Liver (tissue), 10 donors: ENCODE measurements at places on chromosomes 7 and 10. TPM values are rescaled to one million over a fixed set of nuclear protein-coding genes. Genes with fewer than 3 reads are reported as not detected.

The NFKB2 gene
- 7.1 TPM for total RNA-seq

The FGL2 gene
- 19.1 TPM for total RNA-seq

The HOXA9 gene
- not detected for total RNA-seq

DNA sequence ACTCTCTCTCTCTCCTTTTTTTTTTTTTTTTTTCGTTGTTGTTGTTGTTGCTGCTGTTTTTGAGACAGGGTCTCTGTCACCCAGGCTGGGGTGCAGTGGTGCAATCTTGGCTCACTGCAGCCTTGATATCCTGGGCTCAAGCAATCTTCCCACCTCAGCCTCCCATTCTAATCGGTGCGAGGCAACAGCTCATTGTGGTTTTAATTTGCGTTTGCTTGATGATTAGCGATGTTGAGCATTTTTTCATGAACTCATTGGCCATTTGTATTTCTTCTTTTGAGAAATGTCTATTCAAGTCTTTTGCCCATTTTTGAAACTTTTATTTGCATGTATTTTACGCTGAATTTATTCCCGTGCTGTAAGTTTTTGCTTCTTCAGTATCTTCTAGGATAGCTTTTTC, 13.3 kb upstream of the ZC3HAV1L start:
- DNase-seq, result no peak

DNA sequence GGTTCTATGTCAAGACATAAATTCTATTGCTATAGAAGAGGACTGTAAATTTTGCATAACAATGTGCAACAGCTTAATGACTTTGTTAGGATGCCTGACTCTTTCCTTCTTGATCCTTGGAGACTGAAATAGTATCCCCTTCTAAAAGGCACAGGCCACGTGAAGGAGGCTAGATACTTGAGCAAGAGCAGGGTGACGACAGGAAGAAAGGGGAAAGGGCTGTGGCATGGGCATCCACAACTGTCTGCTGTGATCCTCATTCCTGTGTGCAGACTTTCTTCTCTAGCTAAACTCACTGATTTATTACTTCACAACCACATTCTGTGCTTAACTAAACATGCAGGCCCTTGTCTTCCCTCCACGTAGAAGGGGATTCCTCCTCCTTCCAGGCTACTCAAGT, 1111.8 kb upstream of the C7orf33 start:
- DNase-seq, result no peak

DNA sequence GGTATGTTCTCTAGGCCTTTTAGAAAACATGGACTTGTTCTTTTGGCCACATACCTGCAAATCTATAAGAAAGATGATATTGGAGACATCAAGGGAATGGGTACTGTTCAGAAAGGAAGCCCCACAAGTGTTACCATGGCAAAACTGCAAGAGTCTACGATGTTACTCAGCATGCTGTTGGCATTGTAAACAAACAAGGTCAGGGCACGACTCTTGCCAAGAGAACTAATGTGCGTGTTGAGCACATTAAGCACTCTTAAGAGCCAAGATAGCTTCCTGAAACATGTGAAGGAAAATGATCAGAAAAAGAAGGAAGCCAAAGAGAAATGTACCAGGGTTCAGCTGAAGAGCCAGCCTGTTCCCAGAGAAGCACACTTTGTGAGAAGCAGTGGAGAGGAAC, 37.1 kb downstream of the SDK1 start:
- DNase-seq, result no peak

- DNase-seq, result no peak
These were observed 9.6 kb downstream of the ZKSCAN5 start for GRCh38 chr7:99514050-99514449.

GRCh38 chr10:23379686-23380085, 35.1 kb upstream of the C10orf67 start:
- DNase-seq, result no peak

DNA sequence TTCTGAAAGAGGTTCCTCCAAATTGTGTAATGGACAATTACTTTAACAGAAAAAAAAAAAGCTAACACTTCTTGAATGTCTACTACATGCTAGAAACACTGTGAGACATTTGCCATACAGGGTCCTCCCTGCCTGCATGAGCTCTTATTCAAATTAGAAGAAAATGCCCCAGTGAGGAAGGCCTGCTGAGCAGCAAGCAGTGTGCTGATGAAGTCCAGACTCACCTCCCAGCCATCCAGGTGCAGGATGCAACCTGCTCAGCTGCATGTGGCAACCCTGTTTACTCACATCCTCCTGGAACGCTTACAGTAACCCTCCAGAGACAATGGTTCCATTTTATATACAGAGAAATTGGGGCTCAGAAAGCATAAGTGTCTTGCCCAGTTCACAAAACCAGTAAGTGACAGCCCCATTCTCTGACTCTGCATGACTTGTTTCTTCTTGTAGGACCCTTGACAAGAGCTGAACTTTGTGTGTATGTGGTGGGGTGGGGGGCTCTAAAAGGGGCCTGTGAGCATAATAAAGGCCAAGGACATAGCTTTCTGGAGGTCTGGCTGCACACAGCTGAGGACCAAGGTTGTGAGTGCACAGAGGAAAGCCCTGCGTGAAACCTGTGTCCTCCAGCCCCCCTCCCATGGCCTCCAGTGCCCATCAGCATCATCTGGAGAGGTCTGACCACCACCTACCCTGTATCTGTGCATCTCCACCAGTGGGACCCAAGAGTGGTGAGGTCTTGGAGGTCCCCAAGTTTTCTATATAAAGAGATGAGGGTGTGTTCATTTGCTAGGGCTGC, 387.8 kb downstream of the GRID1 start:
- no peak for DNase-seq

- DNase-seq, result no peak
These were observed 2.6 kb upstream of the CYP26A1 start for GRCh38 chr10:93071177-93071472.

GRCh38 chr10:70730955-70731354, 54.2 kb downstream of the TBATA start:
- no peak for DNase-seq

DNA sequence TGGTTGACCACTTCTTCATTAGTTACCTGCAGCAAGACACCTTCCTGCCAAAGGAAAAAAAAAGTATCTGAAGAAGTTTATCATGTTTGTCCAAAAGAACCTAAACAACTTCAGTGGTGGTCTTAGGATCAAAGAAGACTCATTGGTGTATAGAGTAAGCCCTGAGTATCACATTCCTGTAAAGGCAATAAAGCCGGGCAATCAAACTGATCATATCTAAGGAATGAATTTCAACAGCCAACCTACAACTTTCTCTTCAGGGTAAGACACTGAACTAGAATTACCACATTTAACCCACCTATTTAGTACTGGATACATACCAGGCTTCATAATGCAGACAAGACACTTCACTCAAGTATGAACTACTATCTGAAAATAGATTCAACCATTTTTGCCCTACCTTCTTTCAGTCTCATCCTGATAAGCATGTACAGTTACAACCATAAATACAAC, 10.1 kb downstream of the HNRNPA2B1 start:
- DNase-seq, result no peak

DNA sequence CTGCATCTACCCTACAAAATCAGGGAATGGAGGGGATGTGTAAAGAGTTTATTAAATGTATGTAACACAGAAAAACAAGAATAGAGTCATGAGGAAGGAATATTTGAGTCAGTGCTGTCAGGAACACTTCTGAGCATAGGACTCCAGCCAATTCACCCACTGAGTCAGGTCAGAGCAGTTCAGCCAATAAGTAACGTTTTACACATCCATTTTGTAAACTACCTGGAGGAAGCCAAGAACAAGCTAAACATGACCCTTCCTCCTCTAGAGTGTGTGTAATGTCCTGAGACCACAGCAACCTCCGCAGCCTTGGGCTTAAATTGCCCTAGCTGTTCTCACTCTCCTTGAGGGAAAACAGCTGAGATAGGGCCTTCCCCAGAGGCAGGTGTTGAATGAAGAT, 691.5 kb upstream of the LRRN3 start:
- no peak for DNase-seq

DNA sequence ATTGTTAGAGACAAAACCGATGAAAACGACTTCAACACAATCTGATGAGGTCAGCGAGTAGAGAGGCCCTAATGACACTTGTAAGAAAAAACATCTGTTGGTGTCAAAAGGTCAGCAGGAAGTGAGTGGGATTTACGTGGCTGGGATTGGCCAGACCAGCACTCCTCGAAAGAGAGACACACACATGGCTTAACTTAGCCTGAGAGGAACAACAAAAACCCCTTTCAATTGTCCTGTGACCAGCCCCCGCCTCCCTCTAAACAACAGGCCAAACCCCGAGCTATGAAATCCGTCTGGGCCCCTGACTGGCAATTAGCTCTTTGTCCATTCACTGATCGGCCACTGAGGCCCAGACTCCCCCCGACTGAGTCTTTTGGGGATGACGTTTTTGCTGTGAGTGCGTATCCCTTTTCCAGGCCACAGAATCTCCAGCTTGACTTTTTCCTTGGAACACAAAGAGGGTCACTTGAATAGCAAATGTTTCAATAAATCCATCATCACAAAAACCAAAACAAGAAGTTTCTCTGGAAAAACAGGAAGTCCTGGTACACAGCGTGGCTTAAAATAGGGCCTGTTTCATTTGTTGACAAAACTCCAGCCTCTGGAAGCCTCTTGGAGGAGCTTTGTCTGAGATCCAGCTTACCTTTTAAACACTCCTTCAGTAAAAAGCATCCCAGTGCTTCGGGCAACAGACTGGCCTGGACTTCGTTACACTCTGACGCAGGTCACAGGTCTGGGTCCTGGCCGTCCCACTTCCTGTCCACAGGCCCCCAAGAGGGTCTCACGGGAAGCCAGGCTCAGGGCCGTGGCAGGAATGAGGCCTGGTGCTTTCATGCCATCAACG, 103.0 kb downstream of the CTBP2 start:
- DNase-seq, result no peak

DNA sequence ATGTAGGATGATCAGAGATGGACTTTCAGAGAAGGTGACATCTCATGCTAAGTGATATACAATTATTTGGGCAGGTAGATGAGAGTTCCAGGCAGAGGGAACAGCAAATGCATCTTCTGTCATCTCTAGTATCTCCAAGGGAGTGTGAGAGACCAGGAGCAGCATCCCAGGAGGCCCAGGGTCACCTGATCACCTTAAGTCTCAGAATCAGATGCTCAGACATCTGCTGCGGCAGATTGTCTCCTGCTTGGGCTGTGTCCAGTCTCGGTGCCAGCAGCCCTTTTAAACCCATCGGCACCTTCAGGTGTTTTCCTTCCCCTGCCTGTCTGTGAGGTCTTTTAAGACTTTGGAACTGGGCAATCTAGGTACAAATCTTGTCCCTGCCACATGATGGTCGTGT, 690.6 kb downstream of the LRMDA start:
- no peak for DNase-seq

DNA sequence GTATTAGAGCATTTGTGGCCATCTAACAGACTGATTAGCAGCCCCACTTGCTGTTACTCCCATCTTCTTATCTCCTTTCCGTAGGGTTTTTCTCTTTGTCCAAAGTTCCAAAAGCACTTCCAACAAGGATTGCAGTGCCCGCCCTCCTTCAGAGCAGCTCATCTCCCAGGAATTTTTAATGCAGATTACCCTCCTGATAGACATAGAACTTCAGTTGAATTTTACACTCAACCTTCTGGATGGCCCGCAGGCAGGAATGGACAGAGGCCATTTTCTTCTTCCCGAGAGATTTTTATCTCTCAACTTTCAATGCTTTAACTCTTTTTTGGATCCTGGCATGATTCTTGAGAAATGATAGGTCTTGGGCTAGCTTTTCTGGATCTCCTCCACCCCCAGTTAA, 23.3 kb downstream of the PRKG1 start:
- no peak for DNase-seq

DNA sequence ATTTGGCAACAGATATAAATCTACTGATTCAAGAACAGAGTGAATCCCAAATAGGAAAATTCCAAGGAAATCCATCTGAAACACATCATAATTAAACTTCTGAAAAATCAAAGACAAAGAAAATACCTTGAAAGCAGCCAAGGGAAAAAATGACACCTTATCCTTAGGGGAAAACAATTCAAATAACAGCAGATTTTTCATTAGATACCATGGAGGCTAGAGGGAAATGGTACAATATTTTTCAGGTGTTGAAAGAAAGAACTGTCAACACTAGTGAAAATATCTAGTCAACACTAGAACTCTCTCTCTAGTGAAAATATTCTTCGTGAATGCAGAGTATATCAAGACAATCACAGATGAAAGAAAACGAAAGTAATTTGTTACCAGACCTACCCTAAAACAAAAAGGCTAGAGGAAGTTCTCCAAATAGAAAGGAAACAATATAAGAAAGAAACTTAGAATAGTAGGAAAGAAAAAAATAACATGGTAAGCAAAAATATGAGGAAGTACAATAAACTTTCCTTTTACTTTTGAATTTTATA, 5.7 kb upstream of the FAM241B start:
- DNase-seq, result no peak

DNA sequence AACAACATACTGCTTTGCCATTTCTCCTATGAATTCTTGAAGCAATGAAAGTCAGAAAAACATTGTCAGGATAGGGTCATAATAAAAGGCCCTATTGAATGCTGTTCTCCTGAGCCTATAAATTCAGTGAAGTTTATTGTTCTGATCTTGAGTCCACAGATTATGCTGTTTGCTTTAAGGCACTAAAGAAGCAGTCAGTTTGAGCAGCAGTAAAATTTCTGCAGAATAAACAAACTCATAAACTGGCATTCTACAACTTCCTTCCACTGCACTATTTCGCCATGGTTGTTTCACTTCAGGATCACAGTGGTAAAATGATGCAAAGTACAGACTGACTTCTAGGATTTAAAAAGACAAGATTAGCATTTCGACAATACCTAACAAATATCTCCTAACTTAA, 503.2 kb downstream of the SH2D4B start:
- no peak for DNase-seq

- DNase-seq, result no peak
These were observed 19.2 kb upstream of the EN2 start for GRCh38 chr7:155438777-155439176.

GRCh38 chr10:5906651-5907050, 16.6 kb downstream of the FBH1 start:
- DNase-seq, result no peak

- no peak for DNase-seq
These were observed 3.7 kb upstream of the SLC16A9 start for GRCh38 chr10:59713196-59713821.

DNA sequence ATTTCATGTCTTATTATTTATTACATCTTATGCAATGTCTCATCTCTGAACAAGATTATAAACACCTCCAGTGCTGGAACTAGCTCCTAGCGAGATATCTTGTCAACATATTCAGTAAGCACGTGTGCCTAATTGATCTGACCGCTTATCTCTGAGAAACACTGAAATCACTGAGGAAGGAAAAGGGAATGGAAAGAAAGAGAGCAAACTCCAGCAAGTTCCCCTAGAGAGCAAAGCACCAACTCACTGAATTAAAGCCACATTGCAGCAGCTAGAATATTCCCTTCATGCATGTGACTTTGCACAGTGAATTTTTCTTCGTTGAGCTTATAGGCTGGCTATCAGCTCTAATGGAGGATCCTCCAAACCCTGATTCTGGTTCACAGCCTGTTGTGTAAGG, 177.1 kb upstream of the FRMD4A start:
- DNase-seq, result no peak
